ENCODE measurements at places on chromosomes 7 and 10.

DNA sequence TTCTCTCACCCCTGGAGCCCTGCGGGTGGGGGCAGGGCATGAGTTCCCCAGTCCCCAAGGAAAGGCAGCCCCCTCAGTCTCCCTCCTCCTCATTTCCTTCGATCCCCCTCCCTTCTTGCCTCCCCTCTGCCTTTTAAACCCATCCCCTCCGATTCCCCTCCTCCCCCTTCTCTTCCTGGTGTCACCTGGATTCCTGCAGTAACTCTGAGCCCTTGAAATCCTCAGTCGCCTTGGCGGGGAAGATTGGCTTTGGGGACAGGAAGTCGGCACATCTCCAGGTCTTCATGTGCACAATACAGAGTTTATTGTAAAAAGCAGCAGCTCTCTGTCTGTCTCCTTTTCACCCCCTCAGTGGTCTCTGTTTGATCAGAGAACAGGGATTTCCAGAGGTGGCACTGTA, 1.3 kb upstream of the MUC12 start:
- no peak for DNase-seq

- no peak for DNase-seq
These were observed 62.9 kb upstream of the OPN4 start for GRCh38 chr10:86591436-86591835.

DNA sequence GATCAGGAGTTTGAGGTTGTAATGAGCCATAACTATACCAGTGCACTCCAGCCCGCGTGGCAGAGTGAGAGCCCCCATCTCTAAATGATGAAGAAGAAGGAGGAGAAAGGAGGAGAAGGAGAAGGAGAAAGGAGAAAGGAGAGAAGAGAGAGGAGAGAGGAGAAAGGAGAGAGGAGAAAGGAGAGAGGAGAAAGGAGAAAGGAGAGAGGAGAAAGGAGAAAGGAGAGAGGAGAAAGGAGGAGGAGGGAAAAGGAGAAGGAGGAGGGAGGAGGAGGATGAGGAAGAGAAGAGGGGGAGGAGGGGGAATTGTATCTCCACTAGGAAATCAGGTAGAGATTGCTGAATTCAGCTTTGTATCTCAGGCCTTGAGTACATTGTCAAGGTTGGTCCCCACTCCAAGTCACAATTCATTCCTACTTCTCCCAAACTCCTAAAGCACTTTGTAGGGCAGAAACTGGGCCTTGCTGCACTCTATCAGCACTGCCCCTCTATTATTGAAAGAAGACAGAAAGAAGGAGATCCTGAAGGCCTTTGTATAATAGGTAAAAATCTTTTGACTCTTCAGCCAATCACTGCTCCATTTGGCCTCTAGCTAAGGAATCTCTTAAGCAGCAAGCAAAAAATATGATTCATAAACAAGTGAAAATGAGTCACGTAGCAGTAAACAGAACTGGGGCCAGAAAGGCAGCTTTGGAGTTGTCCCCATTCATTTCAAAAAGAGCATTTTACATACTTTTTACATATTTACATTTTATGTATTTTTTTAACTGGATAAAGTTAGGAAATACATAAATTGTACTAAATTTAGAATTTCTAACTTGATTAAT, 178.0 kb downstream of the IMMP2L start:
- DNase-seq, result no peak

GRCh38 chr7:86956567-86956966, 102.9 kb downstream of the ELAPOR2 start:
- DNase-seq, result no peak

DNA sequence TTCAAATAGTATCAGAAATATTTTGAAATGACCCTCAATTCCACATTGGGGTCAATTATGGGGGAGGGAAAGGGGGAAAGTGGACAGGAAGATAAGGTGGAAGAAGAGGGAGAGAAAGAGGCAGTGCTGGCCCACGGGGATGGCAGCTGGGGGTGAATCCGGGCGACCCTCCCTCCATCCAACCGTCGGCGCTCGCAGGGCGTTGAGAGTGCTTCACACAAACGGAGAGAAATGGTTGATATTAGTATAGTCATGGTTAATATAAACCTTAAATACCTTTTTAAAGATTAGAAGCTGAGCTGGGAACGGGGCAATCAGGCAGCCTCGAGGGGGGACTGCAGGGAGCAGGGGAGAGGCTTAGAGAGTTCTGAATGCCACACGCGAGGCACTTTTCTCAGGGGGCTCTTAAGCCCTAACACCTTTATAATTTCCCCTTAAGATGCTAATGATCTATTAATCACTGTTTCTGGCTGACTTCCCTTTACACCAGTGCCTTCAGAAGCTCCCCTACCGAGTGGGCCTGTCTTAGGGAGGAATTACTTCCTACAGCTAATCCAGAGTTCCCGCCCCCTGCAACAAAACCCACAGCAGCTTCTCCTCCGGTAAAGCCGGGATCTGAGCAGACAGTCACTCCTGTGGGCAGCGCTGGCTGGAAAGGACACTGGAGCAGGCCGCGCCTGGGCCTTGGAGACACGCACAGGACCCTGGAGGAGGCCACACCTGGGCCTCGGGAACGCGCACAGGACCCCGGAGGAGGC, 39.5 kb downstream of the PRKAG2 start:
- DNase-seq, result no peak

DNA sequence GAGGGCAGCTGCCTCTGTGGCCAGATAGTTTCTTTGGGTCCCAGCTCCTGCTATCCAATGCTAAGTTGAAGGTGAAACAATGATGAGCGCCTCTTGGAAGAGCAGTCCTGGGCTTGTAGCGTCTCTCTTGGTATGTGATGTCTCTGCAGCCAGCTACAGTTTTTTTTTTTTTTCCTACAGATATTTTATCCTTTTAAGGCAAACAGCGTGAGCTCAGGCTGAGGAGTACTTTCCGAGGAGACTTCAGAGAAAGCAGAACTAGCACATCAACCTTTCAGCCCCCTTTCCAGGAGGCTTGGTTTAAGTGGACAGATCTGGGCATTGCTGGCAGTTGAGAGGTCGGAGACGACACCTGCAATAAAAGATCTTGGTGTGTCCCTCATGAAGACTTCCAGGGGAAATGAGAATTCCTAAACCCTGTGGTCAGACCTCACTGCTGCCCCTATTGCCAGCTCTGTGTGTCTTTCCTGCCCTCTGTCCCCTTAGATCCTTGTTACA, 9.1 kb downstream of the PRKG1 start:
- no peak for DNase-seq

DNA sequence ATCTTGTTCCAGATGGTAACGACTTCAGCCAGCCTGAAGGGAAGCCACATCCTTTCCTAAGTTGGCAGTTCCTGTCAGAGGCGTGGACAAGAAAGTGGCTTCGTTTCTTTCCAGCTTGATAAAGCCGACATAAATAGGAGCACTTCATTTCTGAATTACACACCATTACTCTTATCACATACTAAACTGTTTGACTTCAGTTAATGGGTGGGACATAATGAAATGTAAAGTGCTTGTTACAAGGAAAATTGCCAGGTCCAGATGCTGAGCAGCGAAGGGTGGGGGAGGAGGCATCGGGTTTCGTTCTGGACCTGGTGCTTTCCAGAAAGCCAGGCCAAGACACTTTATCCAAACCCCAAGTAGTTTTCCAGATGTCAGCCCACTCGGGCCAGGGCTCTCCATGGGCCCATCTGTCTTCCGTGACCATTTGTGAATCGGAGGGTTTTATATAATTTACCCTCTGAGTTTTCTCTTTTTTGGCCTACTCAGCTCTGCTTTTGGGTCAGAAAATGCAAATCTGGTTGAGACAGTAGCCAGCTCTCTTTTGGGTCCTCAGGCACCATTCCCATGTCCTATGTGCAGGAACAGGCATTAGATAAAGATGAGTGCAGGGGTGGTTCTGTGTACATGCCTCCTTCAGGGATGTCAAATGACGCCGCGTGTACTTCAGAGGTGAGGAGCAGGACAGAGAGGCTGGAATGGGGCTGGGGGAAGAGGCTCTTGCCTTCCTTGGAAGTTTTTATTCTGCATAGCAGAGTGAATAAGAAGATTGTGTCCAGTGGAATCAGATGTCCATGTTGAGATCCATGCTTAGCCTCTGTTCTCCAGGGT, 90.2 kb downstream of the TACC2 start:
- peak; percentile 10 for DNase-seq

- DNase-seq, result no peak
These were observed 131.6 kb upstream of the NPY start for GRCh38 chr7:24152356-24152755.

Data from NCI-H1092 (cell line).